ENCODE measurements at places on chromosomes 5 and 9.

DNA sequence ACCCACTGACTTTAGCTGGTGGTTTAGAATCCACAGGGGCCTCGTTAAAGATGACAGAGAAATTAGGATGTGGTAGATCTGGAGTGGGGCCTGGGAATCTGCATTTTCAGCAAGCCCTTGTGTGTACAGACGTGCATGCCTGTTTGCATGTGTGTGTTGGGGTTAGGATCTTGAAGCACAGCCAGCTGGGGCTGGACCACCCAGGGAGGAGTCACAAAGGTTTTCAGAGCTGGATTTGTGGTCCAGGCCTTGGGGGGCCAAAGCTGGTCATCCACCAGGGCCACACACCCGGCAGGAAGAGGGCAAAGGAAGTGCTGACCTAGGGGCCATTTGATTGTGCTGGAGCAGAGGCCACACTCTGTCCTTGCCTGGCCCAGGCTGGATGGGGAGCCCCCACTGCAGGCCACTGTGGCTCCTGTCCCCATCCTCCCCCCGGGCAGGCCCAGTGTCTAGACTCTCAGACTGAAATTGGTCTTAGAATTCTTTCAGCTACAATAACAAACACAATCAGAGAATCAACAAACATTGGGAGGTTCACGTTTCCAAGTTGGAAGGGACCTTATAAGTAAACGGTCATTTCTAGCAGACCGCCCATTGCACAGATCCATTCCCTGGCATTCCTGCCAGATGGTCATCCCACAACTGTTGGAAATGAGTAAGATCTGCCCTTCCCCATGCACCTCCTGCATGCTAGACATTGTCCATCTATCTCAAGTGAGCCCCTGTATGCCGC lies 10.3 kb downstream of the CDX1 start:
- no peak for DNase-seq

GRCh38 chr5:82901281-82901888 lies 175.8 kb downstream of the TMEM167A start:
- DNase-seq = no peak

- DNase-seq = no peak
Observed at GRCh38 chr5:125295405-125295872, 549.0 kb upstream of the ZNF608 start.

- DNase-seq = no peak
Observed at GRCh38 chr5:54514291-54514690, 3.3 kb upstream of the SNX18 start.
